A549 (cell line): ENCODE measurements at places on chromosomes 12 and 14.

DNA sequence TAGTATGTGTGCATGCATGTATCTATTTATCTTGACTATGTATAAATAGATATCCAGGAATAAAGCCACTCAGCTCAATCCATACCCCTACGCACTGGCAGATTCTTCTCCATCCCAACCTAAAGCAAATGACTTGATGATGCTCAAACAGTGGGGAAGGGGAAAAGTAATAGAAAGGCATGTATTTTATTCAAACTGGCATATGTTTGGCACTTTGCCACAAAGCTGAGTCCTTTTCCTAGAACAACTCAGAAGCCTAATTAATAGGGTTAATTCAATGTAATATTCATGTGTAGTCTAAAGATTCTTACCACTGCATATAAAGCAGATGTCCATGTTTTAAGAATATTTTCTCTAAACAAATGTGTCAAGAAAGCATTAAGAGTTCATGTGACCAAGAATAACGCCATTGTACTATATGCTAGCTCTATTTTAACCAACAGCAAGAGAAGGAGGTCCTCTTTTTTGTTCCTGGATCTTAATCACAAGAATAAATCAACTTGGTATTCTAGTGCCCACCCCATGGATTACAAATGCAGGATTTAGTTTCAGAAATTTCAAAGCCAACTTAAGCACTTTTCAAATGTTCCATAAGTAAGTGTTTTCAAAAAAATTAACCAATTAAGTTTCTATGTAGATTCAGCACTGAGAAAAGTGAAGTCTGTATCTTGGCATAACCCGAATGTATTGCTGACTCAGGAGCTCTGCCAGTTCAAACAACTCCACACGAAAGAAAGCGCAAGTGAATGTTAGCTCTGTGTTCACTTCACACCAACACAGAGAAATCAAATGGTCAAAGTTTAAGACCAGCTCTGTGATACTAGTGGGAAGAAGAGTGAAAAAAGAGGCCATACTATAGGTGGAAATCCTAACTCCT, 233.6 kb downstream of the MED13L start:
- no peak for DNase-seq

DNA sequence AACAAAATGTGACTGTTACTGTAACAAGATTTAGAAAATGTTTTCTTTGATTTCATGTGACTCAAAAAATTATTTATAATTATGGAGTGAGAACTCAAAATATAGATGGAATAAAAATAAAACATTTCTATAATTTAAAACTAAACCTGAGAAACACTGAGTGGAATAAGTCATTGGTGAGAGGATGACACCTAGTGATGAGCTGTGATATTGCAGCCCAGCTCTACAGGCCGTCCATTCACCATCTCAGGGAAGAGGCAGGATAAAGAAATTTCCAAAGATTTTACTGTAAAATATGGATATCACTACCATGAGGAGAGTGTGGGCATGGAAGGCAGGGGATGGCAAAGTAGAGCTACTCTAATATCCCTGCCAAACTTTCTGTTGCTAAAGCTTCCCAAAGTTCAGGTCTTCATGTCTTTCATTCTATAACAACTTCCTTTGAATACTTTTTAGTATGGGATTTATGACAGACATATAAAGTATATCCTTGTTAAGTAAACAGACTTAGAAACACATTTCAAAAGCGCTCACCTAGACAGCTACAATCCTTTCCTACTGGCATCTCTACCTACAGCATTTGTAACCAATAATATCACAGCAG, 308.0 kb downstream of the ITPR2 start:
- DNase-seq, result no peak

DNA sequence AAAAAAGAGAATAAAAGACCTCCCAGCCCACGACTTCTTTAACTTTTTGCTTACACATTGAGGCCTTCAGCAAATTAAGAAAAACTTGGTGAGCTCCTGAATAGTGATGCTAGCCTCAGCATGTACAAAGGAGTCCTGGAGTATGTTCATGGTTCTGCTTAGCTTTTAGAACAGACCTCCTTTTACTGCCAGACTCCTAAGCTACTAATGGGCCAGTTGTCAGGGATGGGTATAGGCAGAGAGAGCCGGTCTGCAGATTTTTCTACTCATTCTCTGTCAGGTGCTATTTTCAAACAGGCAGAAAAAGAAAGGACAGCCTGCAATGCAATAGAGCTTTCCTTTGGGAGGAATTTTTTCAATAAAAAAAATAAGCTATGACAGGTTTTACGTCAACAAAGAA, 81.9 kb upstream of the REP15 start:
- no peak for DNase-seq

DNA sequence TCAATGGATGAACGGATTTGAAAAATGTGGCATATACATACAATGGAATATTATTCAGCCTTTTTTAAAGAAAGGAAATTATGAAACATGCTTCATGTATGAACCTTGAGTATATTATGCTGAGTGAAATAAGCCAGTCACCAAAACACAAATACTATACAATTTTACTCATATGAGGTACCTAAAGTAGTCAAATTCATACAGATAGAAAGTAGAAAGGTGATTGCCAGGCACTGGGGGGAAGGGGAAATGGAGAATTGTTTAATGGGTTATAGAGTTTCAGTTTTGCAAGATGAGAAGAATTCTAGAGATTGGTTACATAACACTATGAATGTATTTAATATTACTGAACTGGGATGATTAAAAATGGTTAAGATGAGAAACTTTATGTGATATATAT, 171.4 kb downstream of the TMTC3 start:
- no peak for DNase-seq

DNA sequence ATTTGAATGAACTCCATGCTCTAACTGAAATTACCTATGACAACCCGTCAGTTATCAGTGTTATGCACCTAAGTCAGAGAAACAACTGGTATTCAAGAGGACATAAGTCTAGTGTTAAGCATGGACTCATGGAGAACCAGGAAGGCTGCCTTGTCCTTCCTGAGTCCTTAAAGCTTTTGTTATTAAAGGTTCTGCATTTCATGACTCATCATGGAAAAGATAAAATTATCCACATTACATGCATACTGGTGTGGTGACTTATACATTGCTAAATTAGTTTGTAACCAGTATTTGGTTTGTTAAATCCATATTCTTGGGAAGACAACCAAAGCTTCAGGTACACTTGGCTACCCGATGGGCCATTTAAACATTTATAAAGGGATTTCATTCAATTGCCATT, 6.5 kb upstream of the OR4E1 start:
- DNase-seq, result no peak
